ENCODE measurements at places on chromosomes 4 and X. TPM values are rescaled to one million over a fixed set of nuclear protein-coding genes. Genes with fewer than 3 reads are reported as not detected.

- peak overlapping the region; percentile 76 for H3K27ac ChIP-seq
- no peak for DNase-seq
- peak overlapping the region; percentile 68 for H3K4me3 ChIP-seq
- H3K27me3 ChIP-seq: no peaks in the 10 kb centered on the region
- H3K36me3 ChIP-seq: no peaks in the 10 kb centered on the region
- peaks cover 24% of the 10 kb centered on the region for H3K4me1 ChIP-seq
Observed at GRCh38 chr4:109703664-109704361, 568 bp upstream of the CASP6 start.

DNA sequence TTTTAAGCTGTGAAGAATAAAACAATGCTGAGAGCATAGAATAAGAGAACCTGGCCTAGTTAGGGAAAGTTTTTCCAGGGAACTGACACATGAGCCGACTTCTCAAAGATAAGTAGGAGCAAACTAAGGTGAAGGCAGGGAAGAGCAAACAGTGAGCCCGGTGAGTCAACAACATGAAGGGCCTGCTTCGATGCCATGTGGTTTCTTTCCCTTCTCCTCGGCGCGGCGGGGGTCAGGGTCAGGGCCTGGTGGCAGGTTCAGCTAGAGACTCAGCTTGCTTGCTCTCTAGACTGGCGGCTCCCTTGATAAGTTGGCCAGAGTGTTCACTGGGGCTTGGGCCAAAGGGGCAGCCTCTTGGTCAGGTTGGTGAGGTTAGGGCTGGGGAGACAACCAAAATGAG, 81.1 kb downstream of the DLG3 start:
- no peaks in the 10 kb centered on the region for H3K4me1 ChIP-seq
- no peaks in the 10 kb centered on the region for H3K36me3 ChIP-seq
- no peak for DNase-seq
- H3K27me3 ChIP-seq: no peaks in the 10 kb centered on the region
- no peak overlapping the region for H3K4me3 ChIP-seq
- no peak overlapping the region for H3K27ac ChIP-seq

GRCh38 chr4:79294064-79294463, 31.8 kb downstream of the NAA11 start:
- peaks cover 3% of the 10 kb centered on the region for H3K27me3 ChIP-seq
- H3K27ac ChIP-seq: no peak overlapping the region
- DNase-seq: no peak
- H3K4me1 ChIP-seq: no peaks in the 10 kb centered on the region
- no peaks in the 10 kb centered on the region for H3K36me3 ChIP-seq

GRCh38 chr4:14180983-14181601, 553.6 kb upstream of the BOD1L1 start:
- no peak for DNase-seq
- no peak overlapping the region for H3K4me3 ChIP-seq
- no peaks in the 10 kb centered on the region for H3K27me3 ChIP-seq

- no peak overlapping the region for H3K4me3 ChIP-seq
- H3K4me1 ChIP-seq: no peaks in the 10 kb centered on the region
- no peak for DNase-seq
- H3K27ac ChIP-seq: no peak overlapping the region
Observed at GRCh38 chrX:103158317-103158621, 56.6 kb upstream of the BEX4 start.

DNA sequence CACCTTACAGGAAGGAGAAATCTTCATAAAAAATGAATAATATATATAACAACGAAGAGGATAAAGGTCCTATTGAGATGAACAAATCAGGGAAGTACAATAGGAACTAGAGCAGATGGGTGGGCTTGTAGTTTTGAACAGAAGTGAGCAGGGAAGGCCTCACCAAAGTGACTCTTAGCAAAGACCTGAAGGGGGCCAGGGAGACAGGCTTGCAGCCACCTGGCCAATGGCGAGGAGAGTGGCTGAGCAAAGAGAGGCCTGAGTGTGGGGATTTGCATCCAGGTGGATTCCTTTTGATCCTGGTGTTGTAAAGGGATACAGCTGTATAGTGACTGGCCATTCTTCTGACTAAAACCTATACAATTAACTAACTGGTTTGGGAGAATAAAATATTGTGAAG, 354.1 kb downstream of the CAMK2D start:
- no peaks in the 10 kb centered on the region for H3K4me1 ChIP-seq
- no peaks in the 10 kb centered on the region for H3K36me3 ChIP-seq
- H3K27me3 ChIP-seq: peaks cover 4% of the 10 kb centered on the region
- DNase-seq: no peak
- H3K4me3 ChIP-seq: no peak overlapping the region

DNA sequence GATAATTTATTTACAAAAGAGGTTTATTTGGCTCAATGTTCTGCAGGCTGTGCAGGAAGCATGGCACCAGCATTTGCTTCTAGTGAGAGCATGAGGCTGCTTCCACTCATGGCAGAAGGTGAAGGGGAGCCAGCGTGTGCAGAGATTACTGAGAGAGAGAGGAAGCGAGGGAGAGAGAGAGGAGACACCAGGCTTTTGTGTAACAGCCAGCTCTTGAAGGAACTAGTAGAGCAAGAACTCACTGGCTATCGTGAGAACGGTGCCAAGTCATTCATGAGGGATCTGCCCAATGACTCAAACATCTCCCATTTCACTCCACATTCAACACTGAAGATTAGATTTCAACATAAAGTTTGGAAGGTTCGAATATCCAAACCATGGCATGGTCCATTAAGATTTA, 12.7 kb downstream of the GUCY1A1 start:
- no peaks in the 10 kb centered on the region for H3K4me1 ChIP-seq
- DNase-seq: no peak
- no peaks in the 10 kb centered on the region for H3K27me3 ChIP-seq
- no peak overlapping the region for H3K4me3 ChIP-seq
- H3K27ac ChIP-seq: no peak overlapping the region
- no peaks in the 10 kb centered on the region for H3K36me3 ChIP-seq

- no peaks in the 10 kb centered on the region for H3K36me3 ChIP-seq
- no peak overlapping the region for H3K4me3 ChIP-seq
- peaks cover 10% of the 10 kb centered on the region for H3K27me3 ChIP-seq
- H3K4me1 ChIP-seq: peaks cover 9% of the 10 kb centered on the region
Observed at GRCh38 chr4:176066757-176067156, 1.1 kb downstream of the WDR17 start.

DNA sequence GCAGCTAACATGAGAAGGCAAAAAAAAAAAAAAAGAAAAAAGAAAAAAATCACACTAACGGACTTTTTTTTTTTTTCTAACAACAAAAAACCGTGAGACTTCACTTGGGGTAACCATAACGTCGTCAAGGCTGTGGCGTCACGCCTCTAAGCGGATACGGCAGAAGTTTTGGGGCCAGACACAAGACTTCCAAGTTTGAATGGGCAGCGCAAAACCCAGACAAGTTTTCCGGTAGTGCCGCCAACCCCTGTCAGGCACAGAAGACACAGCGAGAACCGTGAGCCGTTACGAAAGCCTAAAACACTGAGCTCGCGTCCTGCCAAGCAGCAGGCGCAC, 556 bp upstream of the SMARCA5 start:
- peak overlapping the region; percentile 98 for H3K4me3 ChIP-seq
- H3K4me1 ChIP-seq: peaks cover 40% of the 10 kb centered on the region
- peaks cover 8% of the 10 kb centered on the region for H3K36me3 ChIP-seq

Gene ZNF630
- 1.5 TPM for total RNA-seq

All from CD4-positive, CD25-positive, alpha-beta regulatory T cell (primary cell).